ENCODE measurements at places on chromosomes 3 and 15. TPM values are rescaled to one million over a fixed set of nuclear protein-coding genes. Genes with fewer than 3 reads are reported as not detected.

The MME gene
- total RNA-seq = not detected

The CELF6 gene
- total RNA-seq = 0.19 TPM

The FANCD2OS gene
- not detected for total RNA-seq

The GRIP2 gene
- total RNA-seq = not detected

The SLC9A9 gene
- 1.6 TPM for total RNA-seq

The SRGAP3 gene
- total RNA-seq = 3.5 TPM

The UCN2 gene
- total RNA-seq = not detected

The KLHL40 gene
- not detected for total RNA-seq

DNA sequence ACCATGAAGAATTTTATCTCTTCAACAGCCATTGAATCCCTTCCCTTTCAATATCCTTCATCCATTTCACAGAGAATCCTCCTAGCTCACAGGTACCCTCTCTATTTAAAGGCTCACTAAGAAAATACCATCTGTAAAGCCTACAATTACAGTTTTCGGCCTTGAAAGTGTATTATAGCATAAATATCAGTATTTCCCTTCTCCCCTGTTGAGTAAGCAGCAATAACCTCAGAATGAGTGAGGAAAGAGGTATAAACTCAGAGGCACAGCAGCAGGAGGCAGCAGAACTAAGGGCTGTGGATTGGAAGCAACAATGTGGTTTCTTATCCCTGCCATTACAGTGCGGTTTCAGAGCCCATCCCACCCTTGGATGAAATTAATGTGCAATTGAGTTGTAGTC lies 360.6 kb upstream of the ATP10A start:
- DNase-seq = no peak

DNA sequence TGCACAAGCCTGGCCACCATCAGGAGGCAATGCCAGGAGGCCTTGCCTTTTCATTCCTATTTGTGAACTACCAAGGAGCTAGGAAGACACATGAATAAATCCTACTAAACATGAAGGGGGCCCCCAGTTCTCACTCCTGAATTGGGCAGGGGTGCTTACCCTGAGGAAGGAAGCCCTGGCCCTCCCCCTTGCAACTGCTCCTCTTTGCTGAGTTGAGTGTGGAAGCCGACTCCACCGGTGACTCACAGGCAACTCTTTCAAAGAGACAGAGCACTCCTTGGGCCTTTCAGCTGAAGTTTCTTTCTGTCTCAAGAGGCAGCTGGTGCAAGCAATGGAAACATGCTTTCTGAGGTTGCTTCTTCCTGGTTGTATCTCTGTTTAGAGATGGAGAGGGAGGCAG lies 1.7 kb downstream of the GABRG3 start:
- DNase-seq = no peak

GRCh38 chr3:120396469-120396868 lies 47.3 kb upstream of the LRRC58 start:
- DNase-seq = no peak

DNA sequence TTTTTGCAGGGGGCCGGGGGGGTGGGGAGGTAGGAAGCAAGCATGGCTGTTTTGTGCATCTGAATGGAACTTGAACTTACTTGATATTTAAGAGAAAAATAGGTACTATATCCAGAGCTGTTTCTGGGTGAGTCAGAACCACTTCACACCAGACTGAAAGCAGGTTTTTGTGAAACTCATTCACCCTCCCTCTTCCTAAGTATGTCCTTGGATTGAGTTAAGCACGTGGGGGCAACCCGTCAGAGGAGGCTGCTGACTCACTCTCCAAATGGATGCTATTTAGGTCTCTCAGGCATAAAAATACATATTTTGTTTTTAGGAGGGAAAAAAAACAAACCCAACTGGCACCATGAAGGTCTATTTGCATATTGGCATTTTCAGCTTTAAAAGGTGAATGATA lies 270.3 kb downstream of the RYR3 start:
- DNase-seq = no peak

- DNase-seq = no peak
Observed at GRCh38 chr15:92118162-92118935, 264.8 kb downstream of the SLCO3A1 start.

DNA sequence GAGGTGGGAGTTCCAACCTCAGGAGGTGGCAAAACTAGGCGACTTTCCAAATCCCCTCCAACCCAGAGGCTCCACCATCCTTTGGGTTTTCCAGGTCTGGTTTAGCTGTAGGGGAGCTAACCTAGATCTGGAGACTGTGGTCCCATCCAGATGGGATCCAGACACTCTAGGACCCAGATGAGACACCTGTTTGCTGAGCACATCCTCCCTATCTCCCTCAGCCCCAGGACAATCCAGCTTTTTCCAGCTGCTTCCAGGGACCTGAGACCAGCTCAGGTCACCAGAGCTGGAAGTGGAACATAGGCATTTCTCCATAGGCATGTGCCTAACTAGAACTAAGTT lies 18.2 kb downstream of the CRTAP start:
- DNase-seq = no peak

DNA sequence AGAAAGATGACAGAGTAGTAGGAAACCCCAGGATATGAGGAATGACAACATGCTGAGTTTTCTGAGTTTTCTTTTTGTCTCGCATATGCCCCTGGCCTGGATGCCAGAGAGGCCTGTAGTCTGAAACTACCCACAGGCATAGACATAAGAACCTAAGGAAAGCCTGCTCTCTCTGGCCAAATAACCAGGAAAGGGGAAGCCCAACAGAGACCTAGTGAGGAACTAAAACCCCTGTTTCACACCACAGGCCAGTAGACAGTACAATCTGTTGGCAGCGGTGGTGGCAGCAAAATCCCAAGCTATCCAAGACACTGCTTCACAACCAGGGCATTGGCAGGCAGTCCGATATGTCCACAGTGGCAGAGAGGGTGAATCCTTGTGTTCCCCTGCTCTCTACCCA lies 55.0 kb upstream of the DCP1A start:
- no peak for DNase-seq

DNA sequence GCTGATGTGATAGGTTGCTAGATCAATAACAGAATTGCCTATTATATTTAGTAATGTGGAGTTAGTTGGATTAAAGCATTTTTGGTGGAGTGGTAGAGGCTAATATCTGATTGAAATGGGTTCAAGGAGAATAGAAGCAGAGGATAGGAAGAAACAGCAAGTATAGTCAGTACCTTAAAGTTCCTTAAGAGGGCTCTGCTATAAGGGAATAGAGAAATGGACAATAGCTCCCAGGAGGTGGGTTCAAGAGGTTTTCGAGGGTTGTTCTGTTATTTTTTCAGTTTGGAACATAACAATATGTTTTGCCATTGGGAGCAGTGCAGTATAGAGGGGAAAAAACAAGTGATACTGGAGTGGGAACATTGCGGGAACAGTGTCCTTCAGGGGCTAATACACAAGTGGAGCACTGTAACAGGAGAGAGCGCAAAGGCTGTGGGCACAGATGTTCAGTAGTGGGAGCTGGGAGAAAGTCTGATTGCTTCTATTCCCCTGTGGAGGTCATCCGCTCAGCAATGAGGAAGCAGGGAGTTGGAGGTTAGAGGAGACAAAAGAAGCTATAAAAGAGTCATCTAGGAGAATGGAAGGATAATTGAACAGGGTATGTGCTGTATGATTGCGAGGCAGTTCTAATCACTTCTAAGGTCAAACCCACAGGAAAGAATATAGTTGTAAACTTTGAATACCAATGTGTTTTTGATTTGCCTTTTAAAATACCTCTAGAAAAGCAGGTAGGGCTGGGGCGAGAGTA lies 3.3 kb downstream of the MRPS11 start:
- DNase-seq = no peak

DNA sequence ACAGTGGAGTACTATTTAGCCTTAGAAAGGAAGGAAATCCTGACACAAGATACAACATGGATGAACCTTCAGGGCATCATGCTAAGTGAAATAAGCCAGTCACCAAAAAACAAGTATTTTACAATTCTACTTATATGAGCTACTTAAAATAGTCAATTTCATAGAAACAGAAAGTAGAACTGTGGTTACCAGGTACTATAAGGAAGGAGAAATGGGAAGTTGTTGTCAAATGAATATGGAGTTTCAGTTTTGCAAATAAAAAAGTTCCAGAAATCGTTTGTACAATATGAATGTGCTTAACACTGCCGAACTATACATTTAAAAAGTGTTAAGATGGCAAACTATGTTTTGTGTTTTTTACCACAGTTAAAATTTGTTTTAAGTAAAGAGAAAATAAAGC lies 26.8 kb downstream of the TRANK1 start:
- DNase-seq = no peak

- no peak for DNase-seq
Observed at GRCh38 chr3:19013879-19014278, 134.4 kb upstream of the KCNH8 start.

GRCh38 chr3:127833281-127834032 lies 11.1 kb upstream of the MGLL start:
- DNase-seq = no peak

- DNase-seq = no peak
Observed at GRCh38 chr15:84797212-84797611, 19.9 kb upstream of the ALPK3 start.

DNA sequence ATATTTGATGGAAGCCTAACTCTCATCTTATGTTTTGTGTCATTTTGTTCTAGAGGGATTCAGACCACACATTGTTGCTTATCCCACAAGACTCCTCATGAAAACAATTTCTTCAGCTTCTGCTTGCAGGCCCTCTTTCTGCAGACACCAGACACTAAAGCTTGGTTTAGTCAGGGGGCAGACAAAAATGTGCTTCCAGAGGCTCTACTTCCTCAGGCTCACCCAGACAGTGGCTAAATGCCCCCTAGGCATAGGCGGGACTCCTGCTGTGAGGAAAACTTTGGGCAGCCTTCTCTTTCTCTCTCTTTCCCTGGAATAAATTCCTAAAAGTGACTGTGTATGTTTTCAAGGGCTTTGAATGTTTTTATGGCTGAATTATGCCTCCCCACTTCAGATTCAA lies 435.4 kb upstream of the ATP11B start:
- DNase-seq = no peak

GRCh38 chr3:36557708-36558421 lies 177.6 kb downstream of the STAC start:
- no peak for DNase-seq

- no peak for DNase-seq
Observed at GRCh38 chr3:129469026-129469425, 29.0 kb downstream of the IFT122 start.

- DNase-seq = no peak
Observed at GRCh38 chr3:152400887-152401286, 132.2 kb downstream of the MBNL1 start.

DNA sequence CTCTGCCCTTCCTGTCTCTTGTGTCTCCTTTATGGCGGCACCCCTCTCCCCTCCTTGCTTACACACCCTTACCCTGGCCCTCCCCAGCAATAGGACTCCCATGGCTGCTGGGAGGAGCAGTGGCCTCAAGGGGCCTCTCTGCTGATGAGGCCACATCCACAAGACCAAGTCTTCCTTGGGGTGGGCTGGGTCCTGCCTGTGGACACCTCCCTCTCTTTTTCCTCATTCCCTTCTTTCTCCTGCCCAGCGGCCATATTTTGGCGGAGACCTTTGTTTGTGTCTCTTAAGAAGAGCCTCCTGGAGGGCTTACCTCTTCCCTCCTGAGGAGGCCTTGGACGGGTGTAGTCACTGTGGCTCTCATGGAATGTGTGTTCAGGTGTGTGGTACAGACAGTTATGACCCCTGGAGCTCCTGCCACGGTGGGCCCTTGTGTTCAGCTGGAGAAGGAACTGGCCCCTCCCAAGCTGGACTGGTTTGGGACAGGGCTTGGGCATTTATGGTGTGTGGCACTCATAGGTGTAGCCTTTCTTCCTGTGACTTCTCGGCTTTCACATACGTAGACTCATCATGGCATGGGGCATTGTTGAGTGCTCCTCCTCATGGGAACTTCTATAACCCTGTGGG lies 56.6 kb upstream of the APEH start:
- no peak for DNase-seq

- DNase-seq = no peak
Observed at GRCh38 chr15:33915571-33916407, 52.5 kb upstream of the CHRM5 start.

- no peak for DNase-seq
Observed at GRCh38 chr3:126677862-126678503, 23.1 kb upstream of the TXNRD3 start.

DNA sequence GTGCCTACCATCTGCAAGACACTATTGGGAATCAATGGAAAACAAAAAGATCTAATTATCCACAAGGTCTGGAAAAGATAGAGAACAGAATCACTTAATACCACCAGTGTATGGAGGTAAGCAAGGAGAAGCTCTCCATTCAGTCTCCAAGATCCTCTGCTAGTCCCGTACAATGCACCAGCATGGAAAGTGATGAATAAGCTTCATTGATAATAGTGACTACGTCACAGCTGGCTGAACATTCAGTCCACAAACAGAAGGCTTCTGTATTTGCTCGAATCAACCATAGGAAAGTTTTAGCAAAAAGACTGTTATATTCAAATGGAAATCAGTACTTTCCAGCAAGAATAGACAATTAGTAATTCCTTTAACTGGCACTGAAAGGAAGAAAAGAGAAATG lies 42.9 kb downstream of the IGSF11 start:
- no peak for DNase-seq

GRCh38 chr3:60086811-60087210 lies 1037.0 kb upstream of the CFAP20DC start:
- peak; percentile 68 for DNase-seq

GRCh38 chr3:9469986-9470385 lies 72.6 kb downstream of the SETD5 start:
- no peak for DNase-seq

GRCh38 chr3:37562876-37563275 lies 298.8 kb upstream of the CTDSPL start:
- no peak for DNase-seq

DNA sequence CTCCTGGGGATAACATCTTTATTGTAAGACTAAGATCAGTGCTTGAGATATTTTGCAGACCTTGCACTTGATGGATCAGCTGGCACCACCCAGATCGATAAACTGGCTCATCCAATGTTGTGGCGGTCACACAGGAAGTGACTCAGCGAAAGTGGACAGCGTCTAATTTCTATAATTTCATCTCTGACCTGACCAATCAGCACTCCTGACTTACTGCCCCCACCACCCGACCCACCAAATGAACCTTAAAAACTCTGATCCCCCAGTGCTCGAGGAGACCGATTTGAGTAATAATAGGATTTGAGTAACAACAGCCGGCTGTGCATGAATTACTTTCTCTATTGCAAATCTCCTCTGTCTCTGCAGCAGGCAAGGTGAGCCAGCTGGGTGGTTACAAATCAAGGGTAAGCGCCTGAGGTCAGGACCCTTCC lies 62.7 kb upstream of the RNU6-1 start:
- DNase-seq = no peak

DNA sequence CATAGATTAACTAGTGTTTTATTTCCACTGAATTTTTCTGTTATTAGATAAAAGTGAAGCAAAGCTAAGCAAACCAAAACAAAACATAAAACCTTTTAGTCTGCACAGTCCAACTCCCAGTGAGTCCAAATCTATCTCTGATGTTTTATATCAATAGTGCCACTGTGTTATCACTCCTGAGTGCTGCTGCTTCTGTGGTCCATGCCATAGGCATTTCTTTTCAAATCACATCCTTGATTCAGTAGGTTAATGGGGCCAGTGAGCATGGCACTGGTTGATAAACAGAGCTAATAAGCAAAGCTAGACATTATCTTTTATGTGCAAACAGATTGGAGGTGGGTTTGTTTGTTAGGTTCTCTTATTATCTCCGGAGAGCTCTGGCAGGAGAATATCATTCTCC lies 30.0 kb downstream of the RBMS3 start:
- DNase-seq = no peak
